ENCODE measurements at places on chromosomes 1 and 21.

- DNase-seq = no peak
These were observed 145.6 kb downstream of the ZZZ3 start for GRCh38 chr1:77536813-77537212.

DNA sequence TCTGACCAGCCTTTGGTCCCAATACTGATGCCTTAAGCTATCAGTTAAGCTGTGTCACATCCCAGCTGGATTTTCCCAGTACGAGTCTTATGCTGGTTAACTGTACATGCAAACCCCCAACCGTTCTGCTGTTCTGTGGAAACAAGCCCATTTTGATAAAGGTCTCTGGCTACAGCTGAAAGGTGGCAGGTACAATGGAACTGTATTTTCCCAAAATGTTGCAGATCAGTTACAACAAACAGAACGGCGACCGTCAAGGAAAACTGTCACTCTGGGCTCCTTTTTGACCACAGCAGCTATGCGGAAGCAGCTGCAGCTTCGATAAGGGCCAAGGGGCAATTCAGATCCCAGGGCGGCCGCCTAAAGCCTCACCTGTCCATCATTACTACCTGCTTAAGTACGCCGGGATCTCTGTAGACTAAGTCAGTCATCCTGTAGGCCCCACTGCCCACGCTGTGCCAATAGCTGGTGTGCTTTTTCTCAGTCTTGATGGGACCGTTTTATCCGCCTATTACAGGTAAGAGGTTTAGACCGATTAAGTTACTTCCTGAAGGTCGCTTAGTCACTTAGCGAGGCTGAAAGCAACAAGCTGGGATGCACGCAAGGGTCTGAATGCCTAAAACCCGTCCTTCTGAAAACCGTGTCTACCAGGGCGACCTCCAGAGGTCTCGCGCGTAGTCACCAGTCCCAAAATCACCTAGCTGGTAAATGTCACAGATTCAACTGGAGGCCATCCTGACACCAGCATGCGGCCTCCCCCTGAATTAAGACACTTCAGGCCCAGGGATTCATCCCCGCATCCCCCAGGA, 11.1 kb upstream of the RAB42 start:
- DNase-seq = peak; percentile 63

- DNase-seq = no peak
These were observed 29.6 kb upstream of the C1orf105 start for GRCh38 chr1:172390683-172391551.

DNA sequence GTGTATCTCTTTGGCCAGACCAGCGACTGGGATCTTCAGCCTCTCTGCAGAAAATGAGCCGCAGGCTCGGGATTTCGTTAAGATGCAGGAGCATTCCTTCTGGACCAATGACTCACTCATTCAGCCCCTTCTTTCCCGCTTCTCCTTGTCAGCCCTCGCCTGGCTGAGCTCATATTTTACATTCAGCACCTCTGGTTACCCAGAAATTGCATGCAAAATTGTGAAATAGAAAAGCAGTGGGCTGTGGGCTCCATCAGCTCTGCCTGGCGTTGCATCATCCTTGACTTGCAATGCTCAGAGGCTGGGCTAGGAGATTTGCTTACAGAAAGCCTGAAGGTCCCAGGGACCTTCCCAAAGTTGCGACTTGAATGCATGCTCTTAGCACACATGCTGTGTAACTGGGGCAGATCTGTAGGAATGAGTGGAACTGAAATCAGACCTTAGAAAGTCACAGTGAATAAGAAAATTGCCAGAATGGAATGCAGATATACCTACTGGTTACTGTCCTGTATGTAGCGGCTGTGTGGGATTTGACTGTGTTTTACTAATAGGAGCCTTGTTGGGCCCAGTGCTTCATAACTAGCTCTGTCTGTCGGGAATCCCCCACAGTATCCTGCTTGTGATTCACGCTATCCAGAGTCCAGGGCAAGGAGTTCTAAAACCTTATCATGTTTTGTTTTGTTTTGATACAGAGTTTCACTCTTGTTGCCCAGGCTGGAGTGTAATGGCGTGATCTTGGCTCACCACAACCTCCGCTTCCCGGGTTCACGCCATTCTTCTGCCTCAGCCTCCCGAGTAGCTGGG, 444.8 kb downstream of the KIF26B start:
- no peak for DNase-seq

- DNase-seq = no peak
These were observed 54.3 kb downstream of the ST6GALNAC5 start for GRCh38 chr1:76921590-76921989.

DNA sequence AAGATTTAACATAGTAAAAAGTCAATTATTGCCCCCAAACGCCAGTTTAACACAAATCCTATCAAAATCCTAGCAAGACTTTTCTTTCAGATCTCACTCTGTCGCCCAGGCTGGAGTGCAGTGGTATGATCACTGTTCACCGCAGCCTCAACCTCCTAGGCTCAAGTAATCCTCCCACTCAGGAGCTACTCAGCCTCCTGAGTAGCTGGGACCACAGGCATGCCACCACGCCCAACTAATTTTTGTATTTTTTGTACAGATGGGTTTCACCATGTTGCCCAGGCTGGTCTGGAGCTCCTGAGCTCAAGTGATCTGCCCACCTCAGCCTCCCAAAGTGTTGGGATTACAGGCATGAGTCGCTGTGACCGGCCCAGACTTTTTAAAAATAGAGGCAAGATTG, 4.8 kb downstream of the SNIP1 start:
- no peak for DNase-seq

DNA sequence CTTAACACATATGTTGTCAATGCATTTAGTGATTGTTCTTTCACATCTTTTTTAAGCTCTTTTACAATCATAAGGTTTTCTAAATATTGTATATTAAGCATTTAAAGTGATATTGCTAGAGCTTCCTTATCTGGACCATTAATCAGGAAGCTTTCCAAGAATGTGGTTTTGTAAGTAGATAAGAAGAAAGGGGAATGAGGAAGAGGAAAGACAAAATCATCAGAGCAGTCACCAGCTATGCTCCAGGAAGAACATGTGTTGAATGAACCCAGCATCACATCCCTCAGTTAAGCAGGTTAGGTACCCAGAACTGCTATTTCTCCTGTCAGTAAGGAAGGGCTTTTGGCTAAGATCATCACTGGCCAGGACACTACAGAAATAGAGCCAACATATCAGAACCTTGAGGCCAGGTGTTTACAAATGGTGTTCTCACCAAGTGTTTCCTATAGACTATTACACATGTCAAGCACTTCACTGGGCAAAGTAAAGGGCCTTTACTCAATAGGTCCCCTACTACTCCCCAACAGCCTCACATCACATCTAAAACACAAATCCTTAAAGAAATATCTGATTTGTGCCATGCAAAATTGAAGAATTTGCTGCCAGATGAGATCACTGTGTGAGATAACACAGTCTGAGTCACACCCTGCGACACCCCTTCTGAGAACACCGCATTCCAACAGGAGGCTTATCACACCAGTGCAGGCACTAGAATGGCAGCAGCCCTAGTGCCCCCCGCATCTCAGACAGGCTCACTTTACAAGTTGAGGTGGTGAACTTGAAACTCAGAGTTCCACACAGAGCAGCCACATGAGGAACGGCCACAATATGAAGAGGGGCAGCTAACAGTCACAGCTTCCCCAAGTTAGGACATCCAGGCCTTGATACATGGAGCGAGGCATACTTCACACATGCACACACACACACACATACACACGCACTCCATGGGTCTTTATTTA, 1.8 kb upstream of the SPRR2A start:
- peak; percentile 79 for DNase-seq

GRCh38 chr1:21255284-21255942, 34.9 kb downstream of the ECE1 start:
- peak; percentile 76 for DNase-seq

DNA sequence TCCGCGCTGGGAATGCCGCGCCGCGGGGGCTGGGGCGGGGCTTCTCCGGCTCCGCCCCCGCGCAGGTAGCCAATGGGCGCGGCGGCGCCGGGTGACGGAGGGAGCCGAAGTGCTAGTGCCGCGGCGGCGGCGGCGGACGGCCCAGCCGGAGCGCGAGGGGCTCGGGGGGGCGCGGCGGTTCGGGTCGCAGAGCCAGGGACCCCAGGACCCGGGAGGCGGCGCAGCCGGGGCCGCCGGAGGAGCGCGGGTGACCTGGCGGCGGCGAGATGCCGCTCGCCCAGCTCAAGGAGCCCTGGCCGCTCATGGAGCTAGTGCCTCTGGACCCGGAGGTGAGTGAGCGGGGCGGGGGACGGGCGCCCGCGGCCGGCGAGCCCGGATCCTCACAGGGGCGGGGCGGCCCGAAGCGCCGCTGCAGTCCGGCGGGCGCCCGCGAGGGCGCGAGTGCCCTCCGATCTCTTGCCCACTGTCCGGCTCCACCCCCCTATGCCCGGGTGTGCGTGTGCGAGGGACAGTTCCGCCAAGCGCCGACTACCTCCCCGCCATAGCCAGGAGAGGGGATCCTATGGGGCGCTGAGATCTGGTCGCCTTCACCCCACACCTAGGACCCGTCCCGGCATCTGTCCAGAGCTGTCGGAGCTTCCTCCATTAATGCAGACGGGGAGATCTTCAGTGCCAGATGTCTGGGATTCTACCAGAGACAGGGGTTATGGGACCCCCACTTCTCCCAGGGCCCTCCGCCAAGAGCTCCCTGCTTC, at the start of gene RPS6KA1:
RPS6KA1 (plus strand) TSS at position 107 of the 755 bp plus-strand sequence; CDS start at position 267, 160 bp downstream.
- peak; percentile 99 for DNase-seq
